ENCODE measurements at places on chromosomes 1 and 21. TPM values are rescaled to one million over a fixed set of nuclear protein-coding genes. Genes with fewer than 3 reads are reported as not detected.

ARHGEF2 gene
- polyA plus RNA-seq: 269 TPM

LCE3D gene
- polyA plus RNA-seq: not detected

NEGR1 gene
- polyA plus RNA-seq: 0.01 TPM

IVL gene
- polyA plus RNA-seq: not detected

FAM72B gene
- 0.45 TPM for polyA plus RNA-seq

MIS18A gene
- polyA plus RNA-seq: 3.7 TPM

SYT14 gene
- not detected for polyA plus RNA-seq

KRTAP12-2 gene
- polyA plus RNA-seq: not detected

ESPN gene
- polyA plus RNA-seq: 0.19 TPM

ASAP3 gene
- 1.9 TPM for polyA plus RNA-seq

RAB3B gene
- not detected for polyA plus RNA-seq

SPRR1A gene
- polyA plus RNA-seq: not detected

TRIM17 gene
- polyA plus RNA-seq: not detected

TMEM63A gene
- 209 TPM for polyA plus RNA-seq

CFAP107 gene
- not detected for polyA plus RNA-seq

SH2D1B gene
- 0.15 TPM for polyA plus RNA-seq

VHLL gene
- polyA plus RNA-seq: 0.36 TPM

LCE1F gene
- not detected for polyA plus RNA-seq

ALX3 gene
- not detected for polyA plus RNA-seq

PROK1 gene
- polyA plus RNA-seq: 0.25 TPM

OR10Z1 gene
- not detected for polyA plus RNA-seq

ATPAF1 gene
- polyA plus RNA-seq: 12.5 TPM

KRTAP21-2 gene
- not detected for polyA plus RNA-seq

CITED4 gene
- 4.1 TPM for polyA plus RNA-seq

TSSK3 gene
- polyA plus RNA-seq: 1.5 TPM

TSPEAR gene
- polyA plus RNA-seq: not detected

OR6N2 gene
- polyA plus RNA-seq: not detected

FPGT gene
- polyA plus RNA-seq: 2.1 TPM

REG4 gene
- polyA plus RNA-seq: not detected

IL23R gene
- polyA plus RNA-seq: not detected

GJA8 gene
- not detected for polyA plus RNA-seq

FHAD1 gene
- polyA plus RNA-seq: 0.03 TPM

THEM5 gene
- polyA plus RNA-seq: not detected

ACP6 gene
- polyA plus RNA-seq: 3.8 TPM

Data from B cell (primary cell).